HCT116 (cell line): ENCODE measurements at places on chromosomes 6 and 20. TPM values are rescaled to one million over a fixed set of nuclear protein-coding genes. Genes with fewer than 3 reads are reported as not detected.

DNA sequence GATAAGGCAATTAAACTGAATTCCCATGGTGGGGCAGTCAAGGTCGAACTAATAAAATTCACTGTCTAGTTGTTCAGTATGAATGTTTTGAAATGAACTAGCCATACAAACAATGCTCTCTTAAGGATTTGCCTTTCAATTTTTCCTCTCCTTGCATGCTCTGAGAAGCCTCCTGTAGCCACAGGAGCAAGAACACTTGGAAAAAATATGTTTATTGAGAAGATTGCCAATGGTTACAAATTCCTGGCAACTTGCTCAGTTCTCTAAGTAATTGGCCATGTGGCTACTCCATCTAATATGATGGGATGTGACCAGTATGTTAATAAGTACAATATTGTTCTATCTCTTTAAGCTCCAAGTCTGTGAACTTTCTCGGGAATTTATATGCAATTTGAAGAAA, 49.4 kb downstream of the FUT9 start:
- no peak for DNase-seq

DNA sequence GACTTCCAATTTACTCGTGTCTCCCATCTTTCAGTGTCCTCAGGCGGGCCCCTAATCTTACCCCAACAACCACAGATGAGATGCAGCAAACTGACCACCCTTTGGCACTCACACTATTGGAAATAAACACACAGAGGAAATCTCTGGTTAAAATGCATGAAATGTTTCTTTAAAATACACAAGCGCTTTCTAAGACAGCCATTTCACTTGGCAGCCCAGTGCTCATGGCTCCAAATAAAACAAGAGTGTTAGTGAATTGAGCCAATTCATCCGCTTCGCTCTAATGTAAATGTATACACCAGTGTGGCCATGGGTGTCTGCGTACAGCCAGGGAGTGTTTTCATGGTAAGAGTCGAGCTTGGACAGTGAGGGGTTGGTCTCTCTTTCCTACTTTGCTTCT, 282.9 kb downstream of the CLIC5 start:
- DNase-seq, result no peak

SLC35D3 gene
- total RNA-seq, result not detected

DNA sequence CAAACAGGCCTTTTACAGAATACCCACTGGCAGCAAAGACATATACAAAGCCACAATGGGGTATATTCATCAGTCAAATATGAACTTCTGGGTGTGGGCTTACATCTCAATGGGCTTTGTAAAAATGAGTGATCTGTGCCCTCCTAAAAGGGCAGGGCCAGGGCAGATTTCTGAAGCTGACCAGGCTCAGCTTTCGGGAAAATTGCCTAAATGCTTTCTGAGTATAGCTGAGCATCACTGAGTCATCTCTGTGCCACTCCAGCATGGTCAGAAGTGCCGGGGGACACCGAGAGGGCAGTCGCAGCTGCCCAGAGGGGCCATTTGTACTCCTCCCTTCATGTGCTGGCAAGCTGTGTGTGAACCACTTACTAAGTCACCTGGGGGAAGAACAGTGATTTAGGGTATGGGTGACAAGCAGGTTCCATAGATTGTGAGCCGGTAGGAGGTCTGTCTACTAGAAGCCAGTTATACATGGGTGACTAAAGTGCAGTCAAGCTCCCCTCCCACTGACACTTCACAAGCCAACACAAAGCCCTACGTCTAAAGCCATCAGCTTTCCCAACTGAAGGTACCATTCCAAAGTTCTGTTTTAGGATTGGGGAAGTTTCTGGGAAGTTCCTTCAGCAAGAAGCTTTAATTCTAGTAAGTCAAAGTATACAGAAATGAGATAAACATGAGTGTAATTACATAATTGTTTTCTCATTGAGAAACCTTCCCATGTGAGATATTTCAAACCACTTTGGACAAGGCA, 147.6 kb upstream of the TAB2 start:
- DNase-seq, result no peak

GRCh38 chr6:130969166-130969565, 93.9 kb downstream of the EPB41L2 start:
- no peak for DNase-seq

GRCh38 chr6:168100011-168100802, 21.2 kb upstream of the FRMD1 start:
- no peak for DNase-seq

EYS gene
- total RNA-seq, result not detected

DNA sequence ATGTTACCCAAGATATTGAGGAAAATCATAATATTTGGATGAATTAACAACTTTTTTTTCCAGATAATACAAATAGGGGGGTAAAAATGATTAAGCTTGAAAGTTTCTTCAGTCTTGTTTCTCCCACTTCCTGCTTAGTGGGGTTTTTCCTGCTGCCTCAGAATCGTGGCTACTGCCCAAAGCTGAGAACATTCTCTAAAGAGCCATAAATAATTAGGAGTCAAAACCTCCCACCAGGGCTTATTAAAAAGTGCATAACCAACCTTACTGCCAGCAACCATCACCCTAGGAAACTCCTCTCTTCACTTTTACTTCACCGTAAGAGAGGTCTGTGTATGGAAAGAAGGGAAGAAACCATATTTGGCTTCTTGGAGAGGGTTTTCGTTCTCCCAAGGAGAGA, 9.0 kb upstream of the LCA5 start:
- no peak for DNase-seq

DNA sequence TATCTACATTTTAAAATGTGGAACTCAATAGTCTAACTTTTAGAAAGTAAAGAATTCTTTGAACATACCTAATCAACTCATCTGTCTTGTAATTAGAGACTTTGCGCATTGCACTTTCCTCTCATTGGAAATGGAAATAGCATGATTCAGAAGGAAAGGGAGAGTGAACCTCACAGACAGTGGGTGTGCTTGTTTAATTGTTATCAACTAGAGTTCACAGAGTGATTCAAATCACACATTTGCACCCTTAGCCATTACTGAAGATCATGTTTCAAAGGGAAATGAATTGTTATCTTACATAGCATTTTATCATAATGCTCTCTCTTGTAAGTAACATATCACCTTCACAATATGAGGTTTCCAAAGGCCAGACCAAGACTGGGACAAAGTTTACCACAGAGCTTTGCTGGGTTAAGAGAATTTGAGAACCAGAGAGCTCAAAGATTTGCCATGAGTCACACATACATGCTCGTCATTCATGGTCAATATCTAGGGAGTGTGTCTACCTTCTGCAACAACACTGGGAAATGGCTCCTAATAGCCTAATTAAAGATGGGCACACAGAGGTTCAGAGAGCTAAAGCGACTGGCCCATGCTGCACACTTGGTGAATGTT, 21.5 kb downstream of the GSTA3 start:
- DNase-seq, result no peak

DNA sequence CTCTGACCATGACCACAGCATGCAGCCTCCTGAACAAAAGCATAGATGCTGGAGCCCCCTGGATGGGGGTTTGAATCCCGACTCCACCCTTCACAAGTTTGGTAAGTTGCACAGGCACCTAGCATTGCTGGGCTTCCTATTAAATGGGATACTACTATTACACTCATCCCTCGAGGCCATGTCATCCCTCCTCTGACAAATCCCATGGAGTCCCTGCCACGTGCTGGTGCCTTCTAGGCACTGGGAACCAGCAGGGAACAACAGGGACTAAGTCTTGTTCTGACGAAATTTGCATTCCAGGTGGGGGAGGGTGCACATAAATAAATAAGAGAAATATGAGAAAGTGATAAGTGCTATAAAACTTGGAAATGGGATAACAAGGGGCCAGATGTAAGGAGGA, 15.3 kb upstream of the SIRPA start:
- DNase-seq, result no peak

DNA sequence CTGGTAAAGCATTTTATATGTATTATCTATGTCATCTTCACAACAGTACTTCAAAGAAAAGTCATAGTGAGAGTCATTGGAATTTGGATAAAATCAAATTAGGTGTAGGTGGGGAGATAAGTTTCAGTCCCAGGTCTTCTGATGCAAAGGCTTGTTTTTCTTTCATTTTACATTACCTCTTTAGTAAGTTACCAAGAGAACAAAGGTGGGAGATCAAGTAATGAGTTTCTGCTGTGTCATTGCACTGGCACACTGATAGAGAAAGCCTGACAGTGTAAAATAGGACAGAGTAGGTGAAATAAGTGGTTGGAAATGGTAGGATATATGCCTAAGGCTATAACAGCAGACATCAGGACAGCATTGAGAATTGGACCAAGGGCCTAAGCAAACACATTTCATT, 250.4 kb downstream of the NKAIN2 start:
- DNase-seq, result no peak

- no peak for DNase-seq
Measured at GRCh38 chr20:7144464-7144863, 377.0 kb downstream of the BMP2 start.

ZNF512B gene
- total RNA-seq, result 10.3 TPM

GRCh38 chr6:123276546-123276980, 280.5 kb downstream of the CLVS2 start:
- no peak for DNase-seq

DNA sequence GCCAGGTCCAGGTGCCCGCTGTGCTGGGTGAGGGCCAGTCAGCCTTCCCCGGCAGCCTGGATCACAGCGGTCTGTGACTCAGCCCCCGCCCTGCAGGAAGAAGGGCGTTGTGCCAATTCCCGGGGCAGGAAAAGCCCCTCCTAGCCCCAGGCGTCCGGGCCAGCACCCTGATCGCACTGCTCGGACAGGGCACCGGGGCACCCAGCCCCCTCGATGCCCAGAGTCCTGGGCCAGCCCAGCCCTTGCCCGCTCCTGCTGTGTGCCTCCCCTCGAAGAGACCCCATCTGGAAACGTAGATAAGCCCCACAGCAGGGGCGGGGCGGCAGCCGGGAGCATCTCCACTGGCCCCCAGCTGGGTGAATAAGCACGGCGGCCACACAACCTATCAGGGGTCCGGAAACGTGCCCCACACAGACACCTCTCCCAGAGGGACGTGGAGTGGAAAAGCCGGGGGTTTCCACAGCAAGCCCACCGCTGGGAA, 9.9 kb downstream of the LAMA5 start:
- no peak for DNase-seq

DNA sequence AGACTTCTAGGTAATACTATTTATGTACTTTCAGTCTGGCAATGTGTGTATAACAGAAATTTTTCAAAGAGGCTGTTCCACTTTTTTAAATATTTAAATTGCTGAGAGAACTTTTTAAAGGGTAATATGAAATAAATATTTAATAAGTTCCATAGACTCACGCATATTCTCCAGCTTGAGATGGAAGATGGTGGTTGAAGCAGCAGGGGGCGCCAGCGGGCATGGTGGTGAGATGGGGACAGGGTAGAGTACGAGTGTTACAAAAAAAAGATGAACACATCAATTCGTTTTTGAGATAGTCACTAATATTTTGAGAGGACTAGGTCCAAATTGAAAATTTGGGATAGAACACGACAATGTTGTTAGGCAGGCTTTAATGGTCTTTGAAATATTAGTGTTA, 68.4 kb downstream of the RSPO3 start:
- DNase-seq, result peak; percentile 37

NFATC2 gene
- 5.0 TPM for total RNA-seq

- no peak for DNase-seq
Measured at GRCh38 chr20:1389703-1390580, 2.9 kb downstream of the FKBP1A start.

- no peak for DNase-seq
Measured at GRCh38 chr6:22145823-22146677, 150.8 kb downstream of the PRL start.

MTRF1L gene
- total RNA-seq, result 26.2 TPM

DNA sequence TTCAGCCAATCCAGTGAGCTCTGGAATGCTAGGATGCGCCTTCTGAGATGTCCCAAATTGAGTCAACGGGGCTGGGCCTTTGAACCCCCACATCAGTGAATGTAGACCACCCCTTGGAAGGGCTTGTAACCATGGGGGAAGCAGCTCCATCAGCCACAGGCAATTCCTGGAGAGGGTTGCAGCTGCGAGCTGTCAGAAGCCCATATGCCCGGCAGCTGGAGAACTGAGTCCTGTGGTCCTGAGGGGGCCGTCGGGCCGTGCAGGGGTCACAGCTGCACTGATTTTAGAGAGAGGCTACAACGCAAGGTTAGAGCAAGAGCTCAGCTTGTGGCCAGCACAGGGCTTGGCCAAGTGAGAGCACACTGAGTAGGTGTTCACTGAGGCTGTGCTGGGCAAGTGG, 121.3 kb downstream of the TOX2 start:
- no peak for DNase-seq

GPR6 gene
- total RNA-seq, result not detected

- DNase-seq, result no peak
Measured at GRCh38 chr6:53916804-53917463, 122.1 kb downstream of the LRRC1 start.

TMEM239 gene
- total RNA-seq, result not detected

GRCh38 chr20:42083280-42083679, 465.1 kb upstream of the CHD6 start:
- DNase-seq, result no peak
